ENCODE measurements at places on chromosomes 6 and 20.

DNA sequence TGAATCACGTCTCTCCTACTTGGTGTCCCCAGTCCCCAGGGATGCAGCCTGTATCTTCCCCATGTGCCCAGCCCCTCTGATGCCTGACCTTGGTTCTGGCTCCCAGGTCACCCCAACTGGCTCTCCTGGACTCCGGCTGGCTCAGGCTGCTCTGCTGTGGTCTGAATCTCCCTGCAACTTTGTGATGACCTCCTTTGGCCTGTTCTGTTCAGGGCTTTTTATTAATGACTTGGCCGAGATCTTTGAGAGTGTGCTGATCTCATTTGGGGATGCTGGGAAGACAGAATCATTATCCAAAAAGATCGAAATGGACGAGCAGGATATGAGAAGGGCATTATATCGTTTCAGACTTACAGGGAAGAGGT lies 67.4 kb downstream of the IGF2R start:
- no peak for DNase-seq

DNA sequence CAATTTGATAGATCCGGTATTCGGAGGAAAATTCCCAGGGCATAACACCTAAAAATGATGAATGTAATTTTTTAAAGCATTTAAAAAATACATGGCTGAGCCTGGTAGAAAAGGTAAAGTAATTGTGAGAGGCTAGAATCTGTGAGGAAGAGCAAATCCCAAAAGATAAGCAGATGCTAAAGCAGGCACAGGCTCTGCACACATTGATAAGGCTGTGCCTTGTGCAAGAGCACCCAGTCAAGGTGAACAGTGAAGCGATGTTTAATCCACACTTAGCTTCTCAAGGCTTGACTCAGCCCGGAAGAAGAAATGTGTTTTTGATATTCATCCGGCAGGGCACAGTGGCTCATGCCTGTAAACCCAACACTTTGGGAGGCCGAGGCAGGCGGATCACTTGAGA lies 5.1 kb upstream of the EPB41L2 start:
- DNase-seq: no peak

- no peak for DNase-seq
Observed at GRCh38 chr6:111171577-111172400, 84.5 kb downstream of the SLC16A10 start.

DNA sequence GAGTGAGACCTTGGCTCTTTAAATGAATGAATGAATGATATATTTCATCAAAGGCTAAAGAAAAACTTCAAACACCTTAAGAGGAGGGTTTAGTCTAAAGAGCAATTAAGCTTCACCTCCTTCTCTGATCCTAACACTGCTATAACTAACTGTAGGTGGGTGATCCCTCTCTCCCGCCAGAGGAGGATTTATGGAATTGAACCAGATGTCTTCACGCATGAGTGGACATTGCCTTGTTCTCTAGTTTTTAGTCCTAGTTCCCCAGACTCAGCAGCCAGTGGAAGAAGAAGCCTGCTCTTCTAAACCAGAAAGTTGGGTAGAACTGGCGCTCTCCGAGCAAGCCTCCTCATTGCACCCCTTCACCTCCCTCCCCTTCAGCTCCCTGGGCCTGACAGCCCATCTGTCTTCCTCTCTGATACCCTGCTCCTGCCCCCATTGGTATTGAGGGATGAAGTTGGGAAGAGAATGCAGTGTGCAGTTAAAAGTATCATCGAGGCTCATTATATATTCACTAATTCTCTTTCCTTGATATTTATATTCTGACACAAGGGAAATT lies 142.7 kb downstream of the ARID1B start:
- no peak for DNase-seq

DNA sequence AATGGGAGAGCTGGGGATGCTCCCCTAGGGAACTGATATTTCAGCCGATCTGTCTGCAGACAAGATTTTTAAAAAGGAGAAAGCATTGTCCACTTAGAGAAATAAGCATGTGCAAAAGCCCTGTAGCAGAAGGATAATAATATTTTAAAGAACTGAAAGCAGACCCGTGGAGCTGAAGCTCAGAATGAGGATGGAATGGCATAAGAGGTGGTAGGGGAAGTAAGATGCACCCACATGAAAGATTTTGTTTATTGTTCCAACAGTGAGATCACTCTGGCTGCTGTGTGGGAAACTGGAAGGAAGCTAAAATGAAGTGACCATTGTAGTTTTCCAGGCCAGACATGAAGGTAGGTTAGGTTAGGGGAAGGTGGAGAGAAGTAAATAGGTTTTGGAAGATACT lies 266.4 kb upstream of the PRDM1 start:
- no peak for DNase-seq

DNA sequence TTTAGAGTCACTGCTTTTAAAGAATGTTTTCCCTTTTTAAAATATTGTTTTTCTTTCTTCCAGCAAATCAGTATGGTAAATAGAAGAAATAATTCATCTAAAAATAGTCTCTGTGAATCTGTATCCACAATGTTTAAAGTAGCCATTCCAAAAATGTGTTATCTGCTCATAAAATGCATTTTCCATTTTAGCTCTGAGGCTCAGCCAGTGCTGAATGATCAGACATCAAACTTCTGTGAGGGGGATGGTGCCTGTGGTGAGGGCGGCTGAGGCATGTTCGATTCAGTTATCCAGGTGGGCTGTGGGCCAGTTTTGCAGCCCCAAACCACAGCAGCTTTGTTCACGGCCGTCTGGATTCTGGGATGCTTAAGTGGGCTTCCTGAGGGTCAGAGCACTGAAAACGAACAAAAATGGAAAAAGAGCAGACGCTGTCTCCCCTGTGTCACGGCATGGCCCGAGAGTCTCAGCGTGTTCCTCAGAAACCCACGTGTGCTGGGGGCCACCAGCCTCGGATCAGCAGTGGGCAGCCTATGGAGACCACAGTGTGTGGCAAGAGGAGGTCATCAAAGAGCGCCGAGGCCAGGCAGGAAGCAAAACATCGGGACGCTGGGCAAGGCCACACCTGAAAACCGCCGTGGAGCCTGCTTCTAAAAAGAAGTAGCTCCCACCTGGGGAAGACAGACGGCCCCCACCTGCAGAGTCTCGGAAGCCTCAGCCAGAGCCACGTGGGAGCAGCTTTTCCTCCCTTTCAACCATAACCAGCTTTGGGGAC lies 134.9 kb upstream of the THBS2 start:
- DNase-seq: no peak

GRCh38 chr20:50629670-50630045 lies 61.7 kb downstream of the RIPOR3 start:
- no peak for DNase-seq

DNA sequence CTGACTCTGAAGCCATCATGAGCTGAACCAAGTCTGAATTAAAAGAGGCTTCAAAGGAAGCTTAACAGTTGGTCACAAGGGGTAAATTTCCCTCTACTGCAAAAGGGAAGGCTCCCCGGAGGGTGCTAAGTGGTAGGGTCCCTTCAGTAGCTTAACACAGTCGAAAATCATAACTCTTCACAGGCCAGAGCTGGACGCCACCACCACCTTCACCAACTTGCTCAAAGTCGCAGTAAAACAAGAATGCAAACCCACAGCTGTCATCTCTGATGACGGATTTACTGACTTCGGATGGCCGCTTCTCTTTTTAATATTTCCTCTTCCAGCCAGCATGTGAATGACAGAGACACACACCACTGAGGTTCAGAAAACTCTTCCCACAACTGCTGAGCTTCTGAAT lies 144.7 kb upstream of the FBXL4 start:
- DNase-seq: no peak

DNA sequence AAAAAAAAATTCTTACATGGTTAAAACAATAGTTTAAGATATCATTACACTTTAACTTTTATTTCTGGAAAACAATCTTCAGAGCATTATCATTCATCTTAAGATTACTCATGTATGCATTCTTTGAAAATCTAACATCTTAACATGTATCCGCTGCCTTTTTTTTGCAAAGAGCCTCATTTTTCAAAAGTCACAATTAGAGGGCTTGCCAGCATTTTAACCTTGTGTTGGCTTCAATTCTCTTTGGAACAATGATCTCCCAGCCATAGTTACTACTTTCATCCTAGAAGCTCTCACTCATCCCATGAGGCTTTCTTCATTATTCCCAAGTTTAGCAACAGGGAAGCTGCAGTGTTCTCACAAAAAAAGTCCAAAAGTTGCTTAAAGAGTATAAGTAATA lies 330.8 kb downstream of the BCKDHB start:
- no peak for DNase-seq

DNA sequence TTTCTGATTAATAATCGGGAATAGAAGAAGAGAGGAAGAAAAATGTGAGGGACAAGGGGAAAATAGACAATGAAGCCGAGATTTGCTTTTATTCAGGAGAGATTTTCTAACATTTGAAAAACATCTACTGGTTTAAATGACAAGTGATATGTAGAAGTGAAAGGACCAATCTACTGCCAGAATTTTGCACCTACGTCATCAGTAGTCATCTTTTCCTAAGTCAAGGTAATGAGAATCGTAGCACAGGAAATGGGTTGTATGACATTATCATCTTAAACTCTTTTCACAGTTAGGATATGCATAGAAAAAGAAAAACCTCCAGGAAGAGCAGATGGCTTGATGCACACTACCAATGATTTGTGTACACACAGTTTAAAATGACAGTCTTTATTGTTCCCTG lies 45.3 kb upstream of the RAB32 start:
- DNase-seq: no peak

GRCh38 chr6:22363166-22363713 lies 66.4 kb upstream of the PRL start:
- DNase-seq: no peak

DNA sequence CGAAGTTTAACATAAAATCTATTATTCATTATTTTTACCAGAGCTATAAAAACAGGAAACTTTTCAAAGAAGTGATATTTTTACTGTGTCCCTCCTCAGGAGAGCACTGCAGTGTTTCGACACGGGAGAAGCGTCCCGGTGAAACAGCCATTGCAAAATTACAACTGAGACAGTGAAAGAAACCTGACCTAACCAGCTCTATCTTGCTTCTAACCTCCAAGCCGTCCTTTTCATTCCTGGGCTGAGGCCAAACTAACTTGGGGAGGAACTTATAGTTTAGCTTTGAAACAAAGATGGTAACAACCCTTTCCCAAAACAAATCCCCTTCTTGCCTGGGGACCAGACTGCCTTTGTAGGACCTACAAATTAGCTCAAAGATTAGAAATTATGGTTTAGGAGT lies 79.2 kb downstream of the WDR27 start:
- DNase-seq: no peak

GRCh38 chr20:33480048-33480447 lies 9.8 kb upstream of the CBFA2T2 start:
- DNase-seq: no peak

- DNase-seq: no peak
Observed at GRCh38 chr6:158503222-158503621, 56.7 kb upstream of the TMEM181 start.

DNA sequence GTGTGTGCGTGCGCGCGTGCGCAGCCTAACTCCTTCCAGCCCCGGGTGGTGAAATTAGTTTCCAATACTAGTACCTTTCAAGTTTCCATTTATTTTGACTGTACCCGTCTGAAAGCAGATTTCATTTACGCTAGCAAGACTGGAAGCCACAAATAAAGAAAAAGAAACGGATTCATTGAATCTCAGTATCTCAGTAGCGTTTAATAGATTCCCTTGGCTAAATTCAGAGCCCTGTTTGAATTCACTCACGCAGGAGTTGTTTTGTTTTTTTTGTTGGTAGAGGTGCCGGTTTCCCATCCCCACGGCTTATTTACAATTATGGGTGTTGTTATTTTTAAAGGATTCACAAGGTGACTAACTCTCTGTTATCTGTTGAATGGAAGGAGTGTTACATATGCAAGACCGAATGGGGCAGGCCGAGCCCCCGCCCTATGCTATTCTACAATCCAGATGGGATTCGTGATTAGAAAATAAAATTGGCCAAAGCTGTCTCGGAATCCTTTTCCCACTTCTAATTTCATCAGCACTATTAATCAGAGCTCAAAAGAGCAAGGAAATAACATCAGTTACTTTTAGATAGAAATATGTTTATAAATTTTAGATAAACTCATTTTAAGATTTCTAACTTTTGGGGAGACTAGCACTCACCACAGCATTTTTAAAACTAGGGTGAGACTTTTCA lies 2.3 kb upstream of the INSM1 start:
- no peak for DNase-seq

DNA sequence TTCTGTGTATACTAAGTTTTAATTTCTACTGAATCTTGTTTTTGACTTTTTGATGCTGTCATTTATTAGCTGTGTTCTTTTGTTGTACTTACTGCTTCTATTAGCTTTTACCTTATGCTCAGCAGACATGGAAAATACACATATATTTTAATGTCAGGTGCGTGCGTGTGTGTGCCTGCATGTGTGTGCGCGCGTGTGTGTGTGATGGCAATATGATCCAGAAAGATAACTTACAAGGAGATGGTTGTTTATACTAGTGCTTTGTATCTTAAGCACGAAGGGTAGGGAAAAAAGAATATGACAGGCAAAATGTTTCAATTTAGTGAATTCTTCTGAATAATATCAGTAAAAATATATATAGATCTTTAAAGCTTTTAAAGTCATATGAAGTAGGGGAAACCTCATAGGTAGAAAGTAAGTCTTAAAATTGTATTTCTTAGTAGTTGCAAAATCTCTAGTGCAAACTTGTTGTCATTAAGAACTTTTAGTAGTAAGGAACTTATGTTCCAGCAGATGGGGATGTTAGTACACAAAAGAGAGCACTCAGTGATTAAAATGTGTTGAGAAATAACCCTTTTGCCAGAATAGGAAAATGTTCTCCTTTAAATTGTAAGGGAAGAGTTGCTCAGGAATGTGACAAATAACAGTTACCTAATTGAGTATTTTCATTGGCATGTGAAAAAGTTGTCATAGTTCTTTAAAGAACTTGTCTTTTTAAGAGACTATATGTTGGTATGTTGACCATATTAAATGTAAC lies 13.2 kb downstream of the QKI start:
- no peak for DNase-seq

DNA sequence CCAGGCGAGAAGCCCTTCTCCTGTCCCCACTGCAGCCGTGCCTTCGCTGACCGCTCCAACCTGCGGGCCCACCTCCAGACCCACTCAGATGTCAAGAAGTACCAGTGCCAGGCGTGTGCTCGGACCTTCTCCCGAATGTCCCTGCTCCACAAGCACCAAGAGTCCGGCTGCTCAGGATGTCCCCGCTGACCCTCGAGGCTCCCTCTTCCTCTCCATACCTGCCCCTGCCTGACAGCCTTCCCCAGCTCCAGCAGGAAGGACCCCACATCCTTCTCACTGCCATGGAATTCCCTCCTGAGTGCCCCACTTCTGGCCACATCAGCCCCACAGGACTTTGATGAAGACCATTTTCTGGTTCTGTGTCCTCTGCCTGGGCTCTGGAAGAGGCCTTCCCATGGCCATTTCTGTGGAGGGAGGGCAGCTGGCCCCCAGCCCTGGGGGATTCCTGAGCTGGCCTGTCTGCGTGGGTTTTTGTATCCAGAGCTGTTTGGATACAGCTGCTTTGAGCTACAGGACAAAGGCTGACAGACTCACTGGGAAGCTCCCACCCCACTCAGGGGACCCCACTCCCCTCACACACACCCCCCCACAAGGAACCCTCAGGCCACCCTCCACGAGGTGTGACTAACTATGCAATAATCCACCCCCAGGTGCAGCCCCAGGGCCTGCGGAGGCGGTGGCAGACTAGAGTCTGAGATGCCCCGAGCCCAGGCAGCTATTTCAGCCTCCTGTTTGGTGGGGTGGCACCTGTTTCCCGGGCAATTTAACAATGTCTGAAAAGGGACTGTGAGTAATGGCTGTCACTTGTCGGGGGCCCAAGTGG lies 5.3 kb downstream of the SNAI1 start:
- DNase-seq: no peak

GRCh38 chr20:1214838-1215261 lies 11.0 kb upstream of the RAD21L1 start:
- no peak for DNase-seq

GRCh38 chr6:96086745-96087144 lies 71.0 kb downstream of the FUT9 start:
- no peak for DNase-seq

GRCh38 chr20:42461965-42462593 lies 727.6 kb downstream of the PTPRT start:
- DNase-seq: no peak

Data from stimulated activated CD4-positive, alpha-beta T cell treated with anti-CD3 and anti-CD28 coated beads, Interleukin-2, amount 100 ng/mL, for 48 hours (primary cell).